ENCODE measurements at places on chromosomes 4 and X.

GRCh38 chr4:24793219-24794005 lies 2.0 kb upstream of the SOD3 start:
- DNase-seq, result no peak

GRCh38 chr4:156771171-156771837 lies 200.3 kb downstream of the PDGFC start:
- no peak for DNase-seq

- DNase-seq, result peak; percentile 70
These were observed at the start of gene KIT for GRCh38 chr4:54657551-54658251. TSS of gene KIT (plus strand) at chr4:54657957. CDS start at chr4:54658015, 58 bp downstream.

DNA sequence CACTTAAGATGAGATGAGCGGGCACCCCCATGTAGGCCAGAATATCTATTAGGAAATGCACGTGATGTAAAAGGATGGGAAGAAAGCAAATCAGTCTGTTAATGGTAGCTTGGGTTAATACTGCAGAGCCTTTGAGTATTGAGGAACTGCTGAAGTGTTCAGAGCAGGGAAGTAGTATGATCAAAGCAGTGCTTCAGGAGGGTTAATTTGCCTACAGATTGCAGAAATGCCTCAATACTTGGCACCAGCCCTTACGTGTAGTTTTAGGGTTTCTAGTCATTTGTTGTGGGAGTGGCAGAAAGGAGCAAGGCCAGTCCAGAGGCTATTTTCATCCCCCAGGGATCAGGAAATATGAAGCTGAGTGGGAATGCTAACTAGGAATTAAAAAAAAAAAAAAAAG lies 19.7 kb downstream of the ZFX start:
- DNase-seq, result no peak

- DNase-seq, result no peak
These were observed 183.5 kb upstream of the GALNTL6 start for GRCh38 chr4:171629737-171630136.

- no peak for DNase-seq
These were observed 89.6 kb upstream of the KIT start for GRCh38 chr4:54568184-54568583.

Measured in CMK (cell line).